ENCODE measurements at places on chromosomes 13 and 19.

GRCh38 chr13:30006246-30006645 is 155.8 kb upstream of the UBL3 start:
- no peak for DNase-seq

- no peak for DNase-seq
Observed at GRCh38 chr13:20713751-20714150, 10.3 kb downstream of the IL17D start.

DNA sequence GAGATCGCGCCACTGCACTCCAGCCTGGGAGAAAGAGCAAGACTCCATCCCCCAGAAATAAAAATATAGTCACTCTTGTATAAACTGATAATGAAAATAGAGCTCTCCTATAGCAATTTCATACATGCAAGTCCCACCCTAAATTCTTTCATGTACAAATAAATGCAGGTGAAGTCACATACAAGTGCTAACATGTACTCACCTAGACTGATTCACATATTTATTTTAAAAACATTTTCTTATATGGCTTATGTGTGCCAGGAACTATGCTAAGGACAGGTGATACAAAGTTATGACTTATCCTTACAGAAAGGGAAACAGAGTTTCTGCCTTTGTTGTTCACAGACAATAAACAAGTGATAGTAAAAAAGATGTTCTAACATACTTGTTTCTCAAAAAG is 32.0 kb downstream of the USP12 start:
- no peak for DNase-seq

- DNase-seq: no peak
Observed at GRCh38 chr19:49591731-49592485, 926 bp downstream of the PRR12 start.

DNA sequence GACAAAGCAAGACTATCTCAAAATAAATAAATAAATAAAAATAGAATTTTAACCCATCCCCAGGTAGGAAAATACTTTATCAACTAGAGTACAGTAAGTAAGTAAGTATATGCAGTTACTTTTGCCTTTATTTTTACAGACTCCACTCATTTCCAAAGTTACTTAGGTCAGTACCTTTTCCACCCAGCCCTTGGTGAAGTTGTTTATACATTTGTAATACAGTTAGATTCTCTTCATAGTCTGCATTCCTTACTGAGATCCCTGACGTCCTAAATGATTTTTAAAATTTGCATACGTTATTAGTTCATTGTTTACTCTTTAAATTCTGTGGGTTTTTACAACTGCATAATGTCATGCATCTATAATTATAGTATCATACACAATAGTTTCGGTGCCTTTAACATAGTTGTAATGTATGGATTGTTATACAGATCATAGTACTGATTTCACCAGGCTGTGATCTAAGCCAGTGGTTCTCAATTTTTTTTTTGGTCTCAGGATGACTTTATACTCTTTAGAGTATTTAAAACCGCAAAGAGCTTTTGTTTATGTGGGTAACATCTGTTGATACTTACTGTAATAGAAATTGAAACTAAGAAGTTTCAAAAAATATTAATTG is 10.4 kb downstream of the SETDB2 start:
- DNase-seq: no peak

Data from activated CD4-positive, CD25-positive, alpha-beta regulatory T cell treated with anti-CD3 and anti-CD28 coated beads, Interleukin-2, amount 50 U/mL, for 16 hours (primary cell).